ENCODE measurements at places on chromosomes 16 and 17.

GRCh38 chr17:4297351-4297750 lies 33.6 kb upstream of the ANKFY1 start:
- DNase-seq, result no peak

DNA sequence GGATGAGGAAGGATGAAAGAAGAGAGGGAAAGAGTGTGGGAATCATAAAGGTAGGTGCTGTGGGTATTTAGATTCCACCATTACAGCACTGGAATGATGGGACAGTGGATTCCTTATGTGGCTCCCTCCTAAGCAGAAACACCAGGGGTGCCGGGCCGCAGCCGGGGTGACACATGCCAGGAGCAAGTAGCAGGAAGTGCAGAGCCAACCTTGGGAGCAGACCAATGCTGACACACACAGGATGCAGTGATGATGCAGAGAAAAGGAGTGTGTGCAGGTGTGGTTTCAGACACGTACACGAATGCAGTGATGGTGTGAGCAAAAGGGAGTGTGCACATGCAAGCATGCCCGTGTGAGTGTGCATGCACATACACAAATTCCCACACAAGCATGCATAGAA lies 338.0 kb downstream of the SLC39A11 start:
- DNase-seq, result no peak

DNA sequence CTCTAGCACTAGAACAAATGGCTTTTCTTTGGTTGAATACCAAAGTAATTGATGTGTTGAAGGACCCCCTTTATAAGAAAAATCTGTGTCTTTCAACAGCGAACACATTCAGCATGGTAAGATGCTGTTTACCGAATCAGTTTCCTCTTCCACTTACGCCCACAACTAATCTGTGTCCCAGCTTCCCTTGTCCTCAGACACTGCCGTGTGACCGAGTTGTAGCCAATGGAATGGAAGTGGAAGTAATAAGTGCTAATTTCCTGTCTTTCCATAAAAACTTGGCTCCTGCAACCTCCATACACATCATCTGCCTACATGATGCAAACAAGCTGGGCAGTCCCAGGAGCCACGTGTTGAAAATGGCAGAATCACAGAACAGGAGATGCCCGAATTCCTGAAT lies 10.4 kb downstream of the CDIPT start:
- DNase-seq, result no peak

DNA sequence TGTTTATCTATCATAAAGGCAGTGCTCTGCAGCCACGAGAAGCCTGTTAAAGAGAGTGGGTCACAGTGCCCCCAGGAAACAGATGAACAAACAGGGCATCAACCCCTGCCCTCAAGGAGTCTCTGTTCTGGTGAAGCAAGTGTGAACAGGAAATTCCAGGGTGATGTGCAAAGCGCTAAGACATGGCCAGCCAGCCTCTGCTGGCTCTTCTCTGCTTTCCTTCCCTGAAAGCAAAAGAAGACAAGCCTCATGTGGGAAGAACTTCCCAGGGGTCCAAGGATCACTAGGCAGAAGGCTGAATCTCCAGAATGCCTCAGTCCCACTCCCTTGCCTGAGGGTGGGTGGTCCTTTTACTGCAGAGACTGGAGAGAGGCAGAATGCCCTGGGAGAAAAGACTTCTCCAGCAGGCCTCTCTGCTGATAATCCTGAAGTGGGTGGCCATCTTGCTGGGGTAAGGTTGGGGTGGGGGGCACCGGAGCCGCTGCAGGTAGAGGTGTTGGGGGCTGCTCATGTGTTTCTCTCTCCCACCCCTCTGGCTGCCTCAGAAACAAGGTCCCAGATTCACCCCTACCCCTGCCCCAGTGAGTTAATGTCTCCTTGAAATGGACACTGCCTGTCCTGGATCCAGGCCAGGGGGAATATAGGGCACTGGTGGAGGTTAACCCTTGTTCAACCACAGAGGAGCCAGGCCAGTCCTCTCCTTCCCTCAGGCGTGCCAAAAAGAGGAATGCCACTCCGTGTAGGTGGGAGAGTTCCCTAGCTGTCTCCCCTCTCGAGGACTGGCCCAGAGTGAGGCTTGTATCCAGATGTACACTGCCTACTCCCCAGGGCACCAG lies 2.4 kb downstream of the ANKRD13B start:
- DNase-seq, result no peak

GRCh38 chr17:39925282-39926134 lies 1.9 kb downstream of the ORMDL3 start:
- DNase-seq, result no peak

DNA sequence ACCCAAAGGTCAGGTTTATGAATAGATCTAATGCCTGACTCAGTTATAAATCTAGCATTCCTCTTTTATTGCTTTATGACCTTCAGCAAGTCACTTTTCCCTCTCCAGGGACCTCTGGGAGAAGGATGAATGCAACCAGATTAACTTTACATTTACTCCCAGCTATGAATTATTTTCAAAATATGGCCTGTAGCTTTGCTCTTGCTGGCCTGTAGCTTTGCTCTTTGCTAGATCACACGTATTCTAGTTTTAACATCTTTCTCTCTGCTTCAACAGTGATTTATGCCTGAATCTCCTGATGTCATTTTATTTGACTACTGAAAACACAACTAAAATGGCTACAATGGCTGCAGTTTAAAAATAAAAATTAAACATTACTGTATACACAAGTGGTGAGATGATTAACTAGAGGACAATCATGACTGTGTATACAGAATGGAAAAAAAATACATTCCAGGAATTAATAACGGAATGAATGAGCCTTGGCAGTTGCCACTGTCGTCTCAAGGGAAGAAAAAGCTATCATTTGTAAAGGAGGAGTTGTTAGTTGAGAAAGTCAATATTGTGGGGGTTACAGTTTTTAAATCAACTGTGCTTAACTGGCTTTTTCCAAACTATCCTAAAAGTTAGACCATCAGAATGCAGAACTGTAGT lies 434.5 kb upstream of the GOT2 start:
- DNase-seq, result no peak

GRCh38 chr16:27624154-27625049 lies 74.5 kb downstream of the KATNIP start:
- no peak for DNase-seq

GRCh38 chr17:79601604-79602424 lies 9.0 kb downstream of the RBFOX3 start:
- no peak for DNase-seq

- DNase-seq, result peak; percentile 17
Observed at GRCh38 chr16:85055493-85056210, 28.1 kb downstream of the KIAA0513 start.
